ENCODE measurements at places on chromosomes 1 and 21. TPM values are rescaled to one million over a fixed set of nuclear protein-coding genes. Genes with fewer than 3 reads are reported as not detected.

DNA sequence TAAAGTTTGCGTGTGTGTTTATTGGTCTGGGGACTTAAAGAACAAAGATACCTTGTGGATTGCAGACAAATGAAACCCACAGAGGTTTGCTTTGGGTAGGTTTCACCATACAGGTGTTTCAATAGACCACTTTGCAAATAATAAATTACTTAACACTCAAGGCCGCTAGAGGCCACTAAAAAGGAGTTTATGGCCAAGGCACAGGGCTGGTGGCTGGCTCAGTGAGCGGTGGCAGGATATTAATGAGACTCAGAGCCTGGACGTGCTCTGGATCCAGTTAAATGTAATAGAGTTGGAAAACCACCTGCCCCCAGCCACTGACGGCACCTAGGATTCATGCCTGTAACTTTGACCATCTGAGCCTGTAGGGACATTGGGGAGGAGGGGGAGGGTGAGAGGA lies 44.5 kb downstream of the LRRC38 start:
- no peak for DNase-seq

SLC9C2 gene
- not detected for polyA plus RNA-seq

ADGRB2 gene
- polyA plus RNA-seq, result 2.7 TPM

KCNJ15 gene
- polyA plus RNA-seq, result 24.5 TPM

GRCh38 chr1:156320560-156320959 lies 17.5 kb downstream of the CCT3 start:
- DNase-seq, result no peak

KIF17 gene
- 1.2 TPM for polyA plus RNA-seq

- peak; percentile 57 for DNase-seq
Measured at GRCh38 chr1:41333146-41333784, 28.0 kb upstream of the FOXO6 start.

TMEM82 gene
- not detected for polyA plus RNA-seq

CCDC24 gene
- 17.7 TPM for polyA plus RNA-seq

DNA sequence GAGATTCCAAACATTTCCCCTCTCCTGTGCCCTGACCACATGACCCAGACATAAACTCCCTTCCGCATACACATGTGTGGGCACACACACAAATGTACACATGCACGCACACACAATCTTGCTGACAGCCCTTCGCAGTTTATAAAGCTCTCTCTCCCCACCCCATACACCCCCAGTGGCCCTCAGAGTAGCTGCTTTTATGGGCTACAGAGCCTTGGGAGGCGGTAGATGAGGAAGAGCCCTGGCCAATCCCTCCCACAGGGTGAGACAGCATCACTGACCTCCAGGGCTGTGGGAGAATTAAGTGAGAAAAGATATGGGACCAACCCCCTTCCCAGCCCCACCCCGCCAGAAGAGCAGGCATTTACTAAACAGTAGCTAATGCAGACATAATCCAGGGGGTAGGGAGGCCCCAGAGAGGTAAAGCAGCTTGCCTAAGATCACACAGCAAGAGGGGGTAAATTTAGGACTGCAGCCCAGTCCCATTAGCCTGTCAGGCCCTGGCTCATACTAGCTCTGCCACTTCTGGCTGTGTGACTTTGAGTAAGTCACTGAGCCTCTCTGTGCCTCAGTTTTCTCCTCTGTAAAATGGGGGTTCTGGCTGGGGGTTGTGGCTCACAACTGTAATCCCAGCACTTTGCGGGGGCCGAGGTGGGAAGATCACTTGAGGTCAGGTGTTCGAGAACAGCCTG lies 5.1 kb downstream of the SDC3 start:
- DNase-seq, result no peak

SLC16A4 gene
- polyA plus RNA-seq, result 0.18 TPM

GRCh38 chr1:46575300-46575699 lies 23.9 kb upstream of the KNCN start:
- no peak for DNase-seq

GRCh38 chr21:42820616-42821465 lies 58.5 kb downstream of the WDR4 start:
- DNase-seq, result no peak

DNA sequence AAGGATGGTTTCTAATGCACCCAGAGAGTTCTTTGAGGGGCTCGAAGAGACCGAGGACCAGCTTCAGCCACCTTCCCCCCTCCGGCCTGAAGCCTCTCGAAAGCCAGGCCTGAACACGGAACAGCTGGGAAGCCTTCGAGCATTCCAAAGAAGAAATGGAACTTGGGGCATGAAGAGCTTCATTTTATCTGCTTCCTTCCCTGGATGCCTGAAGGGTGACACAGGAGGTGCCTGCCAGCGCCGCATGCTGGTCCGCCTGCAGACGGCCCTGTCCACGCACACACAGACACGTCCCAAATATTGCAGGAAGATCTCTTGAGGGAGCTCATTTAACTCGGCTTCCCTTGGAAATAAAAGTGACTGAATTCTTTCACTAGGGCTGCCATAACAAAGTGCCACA lies 73.7 kb downstream of the TOMM20 start:
- no peak for DNase-seq

PTGS2 gene
- polyA plus RNA-seq, result 5.6 TPM

SELENOF gene
- polyA plus RNA-seq, result 150 TPM

DNA sequence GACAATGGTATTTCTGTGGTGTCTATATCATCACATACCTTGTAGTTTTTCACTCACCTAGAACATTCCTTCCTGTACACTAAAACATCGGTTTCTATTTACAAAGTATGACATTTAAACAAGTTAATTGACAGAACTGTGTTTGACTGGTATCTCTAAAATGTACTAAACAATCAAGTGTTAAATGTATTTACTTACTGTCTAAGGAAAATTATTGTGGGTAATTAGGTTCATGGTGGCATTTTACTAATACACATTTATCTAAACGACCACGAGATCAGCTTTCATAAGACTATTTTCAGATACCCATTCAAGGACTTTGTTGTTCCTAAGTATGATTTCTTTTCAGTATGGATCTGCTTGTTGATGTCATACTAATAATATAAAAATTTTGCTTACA lies 115.2 kb downstream of the ADGRL2 start:
- DNase-seq, result no peak

RXRG gene
- polyA plus RNA-seq, result not detected

DNA sequence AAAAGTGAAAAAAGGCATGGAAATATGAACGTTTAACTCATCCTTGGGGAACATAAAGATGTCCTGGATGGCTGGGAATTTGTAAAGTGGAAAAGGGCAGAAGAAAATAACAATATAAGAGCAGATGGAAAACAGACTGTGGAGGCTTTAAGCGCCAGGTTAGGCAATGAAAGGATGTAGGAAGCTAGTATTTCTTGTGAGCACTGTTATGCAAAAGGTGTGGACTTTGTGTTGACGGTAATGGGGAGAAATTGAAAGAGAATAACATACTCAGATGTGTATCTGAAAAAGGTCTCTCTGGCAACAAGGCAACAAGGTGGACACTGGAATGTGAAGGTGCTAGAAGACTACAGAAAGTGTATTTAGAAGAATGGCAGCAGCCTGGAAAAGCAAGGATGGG lies 411.8 kb downstream of the PLPP3 start:
- DNase-seq, result no peak

DNA sequence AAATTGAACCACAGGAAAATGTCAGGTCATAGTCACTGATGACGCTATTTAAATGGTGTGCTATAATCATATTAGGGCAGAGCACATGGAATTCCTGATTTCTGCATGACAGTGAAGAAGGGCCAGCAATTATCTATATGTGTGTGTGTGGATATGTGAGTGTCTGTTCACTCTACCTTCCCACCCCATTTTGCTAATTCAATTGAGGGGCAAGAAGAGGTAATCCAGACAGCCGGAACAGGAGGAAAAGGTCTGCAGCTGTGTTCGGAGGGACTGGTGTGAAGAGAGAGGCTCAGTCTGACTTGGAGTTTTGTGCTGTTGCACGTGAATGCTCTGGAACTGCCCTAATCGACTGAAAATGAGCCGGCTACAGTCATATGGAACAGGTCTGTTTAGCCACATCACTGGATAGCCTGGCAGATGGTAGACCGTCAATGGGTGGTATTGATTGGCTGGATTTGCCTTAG lies 5.1 kb upstream of the ELAVL4 start:
- no peak for DNase-seq

DNA sequence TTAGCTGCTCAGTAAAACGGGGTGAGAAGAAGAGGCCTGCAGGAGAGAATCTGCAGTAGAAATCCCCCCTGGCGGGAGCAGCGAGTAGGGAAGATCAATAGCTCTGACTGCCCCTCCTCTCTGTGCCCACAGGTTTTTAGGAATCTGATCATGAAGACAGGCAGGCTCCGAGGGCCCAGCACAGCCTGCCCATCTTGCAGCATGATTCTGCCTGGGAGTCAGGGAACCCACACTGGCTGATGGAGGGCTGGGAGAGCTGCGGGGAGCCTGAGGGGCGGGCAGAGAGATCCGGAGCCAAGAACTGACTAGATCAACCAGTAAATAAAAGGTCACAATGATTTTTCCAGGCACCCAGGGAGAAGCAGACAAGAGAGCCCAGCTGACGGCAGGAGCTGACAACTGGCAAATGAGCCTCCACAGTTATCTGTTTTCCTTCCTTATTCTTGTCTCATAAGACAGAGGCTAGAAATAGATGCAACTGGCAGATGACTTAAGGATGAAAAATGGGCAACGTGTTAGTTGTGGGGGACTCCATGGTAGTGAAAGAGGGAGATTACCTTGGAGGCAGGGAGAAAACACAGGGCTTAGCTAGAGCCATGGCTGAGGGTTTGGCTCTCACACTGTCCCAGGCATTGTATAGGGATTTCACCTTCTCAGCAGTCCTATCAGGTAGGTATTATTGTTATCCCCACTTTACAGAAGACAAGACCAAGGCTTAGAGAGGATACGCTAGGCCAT lies 116.2 kb downstream of the PLXNA2 start:
- no peak for DNase-seq

DNA sequence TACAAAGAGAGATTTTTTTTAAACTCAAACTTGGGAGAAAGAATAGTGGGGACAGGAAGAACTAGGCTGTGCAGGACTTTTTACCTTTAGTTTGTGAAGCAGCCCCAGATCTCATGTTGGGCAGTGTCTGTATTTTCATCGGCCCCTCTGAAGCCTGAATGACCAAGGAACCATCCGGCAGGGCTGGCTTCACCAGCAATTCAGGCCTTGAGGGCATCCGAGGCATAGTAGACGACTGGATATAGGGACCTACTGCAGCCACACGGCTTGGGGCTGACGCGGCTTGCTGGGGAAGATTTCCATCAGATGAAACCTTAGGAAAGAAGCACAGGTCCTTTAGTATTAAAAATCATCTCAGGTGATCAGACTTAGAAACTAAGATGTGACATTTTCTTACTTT lies 43.7 kb downstream of the TP53BP2 start:
- no peak for DNase-seq

DNA sequence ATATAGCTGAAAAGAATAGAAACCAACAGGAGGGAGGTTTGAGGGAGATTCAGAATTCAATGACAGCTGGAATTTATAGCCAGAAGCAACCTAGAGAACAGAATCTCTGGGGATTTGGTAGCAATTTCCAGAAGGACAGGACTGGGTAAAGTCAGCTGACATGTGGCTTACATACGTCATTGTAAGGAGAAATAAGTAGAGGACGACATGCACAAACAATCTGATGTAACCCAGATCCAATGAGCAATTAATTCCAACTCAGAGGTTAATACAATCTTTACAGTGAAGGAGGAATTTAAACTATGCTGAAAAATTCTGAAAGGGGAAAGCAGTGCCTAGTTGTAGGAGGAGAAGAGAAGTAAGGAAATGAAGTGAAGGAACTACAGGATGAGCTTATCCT lies 383.9 kb downstream of the PTBP2 start:
- no peak for DNase-seq

- no peak for DNase-seq
Measured at GRCh38 chr1:117579221-117579906, 26.5 kb upstream of the TENT5C start.

GRCh38 chr1:46492269-46492853 lies 2.7 kb downstream of the DMBX1 start:
- no peak for DNase-seq

DNA sequence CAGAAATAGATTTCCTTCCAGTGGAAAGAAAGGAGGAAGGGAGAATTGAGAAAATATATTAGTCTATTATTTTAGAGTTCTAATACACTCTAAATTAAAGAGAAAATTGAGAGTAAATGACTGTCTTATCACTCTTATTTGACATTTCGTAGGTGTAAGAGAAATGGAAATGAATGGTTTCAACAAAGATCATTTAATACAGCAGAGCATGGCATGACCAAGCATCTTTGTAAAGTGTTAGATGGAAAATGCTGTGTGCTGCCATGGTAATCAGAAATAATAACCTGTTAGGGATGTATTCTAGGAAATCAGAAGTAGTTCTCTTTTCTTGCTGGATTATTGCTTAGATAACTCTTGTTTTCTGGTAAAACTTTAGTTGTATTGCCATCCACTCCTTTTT lies 90.9 kb downstream of the GIPC2 start:
- DNase-seq, result no peak

DNA sequence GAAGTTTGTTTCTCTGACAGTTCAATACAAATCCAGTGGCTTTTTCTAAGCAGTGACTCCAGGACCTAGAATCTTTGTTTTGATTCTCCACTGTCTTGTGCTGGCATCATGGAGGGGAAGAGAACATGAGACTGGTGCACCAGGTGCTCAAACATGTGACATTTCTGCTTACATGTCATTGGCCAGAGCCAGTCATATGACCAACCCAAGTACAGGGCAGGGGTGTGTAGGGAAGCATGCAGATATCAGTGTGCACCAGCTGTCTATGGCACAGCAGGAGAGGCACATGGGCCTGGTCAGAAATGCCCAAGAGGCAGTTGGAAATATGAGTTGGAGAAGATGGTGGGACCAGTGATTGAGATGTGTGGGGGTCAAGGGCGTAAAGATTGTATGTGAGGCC lies 297.0 kb downstream of the HHAT start:
- no peak for DNase-seq

DNA sequence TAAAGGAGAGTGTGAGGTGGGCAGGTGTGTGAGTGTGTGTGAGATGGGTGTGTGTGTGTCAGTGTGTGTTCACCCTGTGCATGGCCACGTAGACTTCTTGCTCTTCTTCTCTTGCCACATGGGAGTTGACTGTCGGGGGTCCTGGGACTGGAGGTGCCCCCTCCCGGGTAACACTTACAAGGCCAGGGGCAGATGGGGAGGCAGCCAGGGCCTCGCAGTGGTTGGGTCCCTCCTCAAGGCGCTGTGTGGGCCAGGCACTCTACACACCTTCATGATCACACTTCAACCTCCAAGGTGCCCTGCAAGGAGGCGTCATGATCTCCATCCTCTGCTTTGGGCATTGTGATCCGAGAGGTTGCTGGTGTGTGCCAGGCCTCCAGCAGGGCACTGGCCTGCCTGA lies 2.3 kb downstream of the PLA2G2F start:
- no peak for DNase-seq

DNA sequence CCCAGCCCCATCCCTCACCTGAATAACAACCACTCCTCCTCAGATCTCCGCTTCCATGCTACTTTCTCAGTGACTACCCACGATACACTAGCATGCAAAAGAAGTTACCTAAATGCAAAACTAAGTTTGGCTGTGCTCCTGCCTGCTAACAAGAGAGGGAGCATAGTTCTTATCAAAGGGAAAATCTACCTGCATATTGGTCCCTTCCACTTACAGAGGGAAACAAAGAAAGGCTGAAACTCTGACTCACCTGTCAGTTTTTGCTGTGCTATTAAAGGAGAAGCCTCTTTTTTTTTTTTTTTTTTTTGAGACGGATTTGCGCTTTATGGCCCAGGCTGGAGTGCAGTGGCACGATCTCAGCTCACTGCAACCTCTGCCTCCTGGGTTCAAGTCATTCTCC lies 43.8 kb upstream of the RAVER2 start:
- peak; percentile 64 for DNase-seq

OR10J5 gene
- polyA plus RNA-seq, result not detected

LCE2B gene
- polyA plus RNA-seq, result 0.19 TPM
